ENCODE measurements at places on chromosomes 7 and 10.

- DNase-seq = no peak
Observed at GRCh38 chr7:142891490-142892082, 6.0 kb upstream of the TRPV6 start.

- DNase-seq = no peak
Observed at GRCh38 chr7:137025469-137026175, 157.2 kb downstream of the CHRM2 start.

DNA sequence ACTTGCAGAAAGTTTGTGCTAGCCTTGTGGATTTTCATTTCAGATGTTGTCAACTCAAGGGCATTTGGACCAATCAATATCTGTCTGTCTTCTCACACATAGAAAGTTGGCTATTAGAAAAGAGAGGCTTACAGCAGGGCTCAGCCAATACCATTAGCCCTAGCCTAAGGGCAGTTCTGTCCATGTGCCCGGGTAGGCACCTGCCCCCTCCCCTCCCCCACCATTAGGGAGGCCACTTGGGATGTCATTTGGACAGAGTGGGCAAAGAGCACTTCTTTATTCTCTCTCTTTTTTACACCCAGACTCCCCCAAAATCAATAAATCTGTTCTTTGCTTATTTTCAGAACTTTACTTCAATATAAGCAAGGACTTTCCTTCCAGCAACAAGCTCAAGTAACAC lies 188.5 kb upstream of the MKI67 start:
- no peak for DNase-seq

DNA sequence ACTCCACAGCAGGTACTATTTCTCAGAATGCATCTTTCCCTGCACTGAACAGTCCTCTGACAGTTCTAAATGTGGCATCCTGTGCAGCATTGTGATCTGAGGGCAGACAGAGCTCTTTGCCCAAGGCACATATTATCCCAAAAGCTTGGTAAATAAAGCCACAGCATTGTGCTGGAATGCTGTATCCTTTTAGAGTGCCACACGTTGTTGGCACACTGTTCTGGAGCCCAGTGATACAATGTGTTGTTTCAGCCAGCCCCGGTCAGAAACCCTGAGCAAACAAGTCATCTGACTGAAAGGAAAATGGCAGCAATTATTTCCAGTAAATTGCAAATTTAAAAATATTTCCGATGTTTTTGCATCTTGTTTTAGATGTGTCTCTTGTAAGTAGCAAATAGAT lies 45.4 kb downstream of the NAMPT start:
- no peak for DNase-seq

DNA sequence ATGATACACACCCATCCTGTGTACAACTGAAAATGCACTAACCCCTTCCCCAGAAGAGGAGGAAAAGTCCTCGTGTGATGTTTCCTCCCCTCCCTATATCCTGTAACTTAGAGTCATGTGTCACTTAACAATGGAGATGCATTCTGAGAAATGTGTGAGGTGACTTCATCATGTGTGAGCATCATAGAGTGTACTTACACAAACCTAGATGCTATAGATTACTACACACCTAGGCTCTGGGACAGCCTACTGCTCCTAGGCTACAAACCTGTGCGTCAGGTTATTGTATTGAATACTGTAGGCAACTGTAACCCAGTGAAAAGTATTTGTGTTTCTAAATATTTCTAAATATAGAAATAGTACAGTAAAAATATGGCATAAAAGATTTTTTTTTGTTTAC lies 98.6 kb upstream of the FAM180A start:
- DNase-seq = no peak

- DNase-seq = no peak
Observed at GRCh38 chr10:44419790-44420549, 35.1 kb upstream of the CXCL12 start.

DNA sequence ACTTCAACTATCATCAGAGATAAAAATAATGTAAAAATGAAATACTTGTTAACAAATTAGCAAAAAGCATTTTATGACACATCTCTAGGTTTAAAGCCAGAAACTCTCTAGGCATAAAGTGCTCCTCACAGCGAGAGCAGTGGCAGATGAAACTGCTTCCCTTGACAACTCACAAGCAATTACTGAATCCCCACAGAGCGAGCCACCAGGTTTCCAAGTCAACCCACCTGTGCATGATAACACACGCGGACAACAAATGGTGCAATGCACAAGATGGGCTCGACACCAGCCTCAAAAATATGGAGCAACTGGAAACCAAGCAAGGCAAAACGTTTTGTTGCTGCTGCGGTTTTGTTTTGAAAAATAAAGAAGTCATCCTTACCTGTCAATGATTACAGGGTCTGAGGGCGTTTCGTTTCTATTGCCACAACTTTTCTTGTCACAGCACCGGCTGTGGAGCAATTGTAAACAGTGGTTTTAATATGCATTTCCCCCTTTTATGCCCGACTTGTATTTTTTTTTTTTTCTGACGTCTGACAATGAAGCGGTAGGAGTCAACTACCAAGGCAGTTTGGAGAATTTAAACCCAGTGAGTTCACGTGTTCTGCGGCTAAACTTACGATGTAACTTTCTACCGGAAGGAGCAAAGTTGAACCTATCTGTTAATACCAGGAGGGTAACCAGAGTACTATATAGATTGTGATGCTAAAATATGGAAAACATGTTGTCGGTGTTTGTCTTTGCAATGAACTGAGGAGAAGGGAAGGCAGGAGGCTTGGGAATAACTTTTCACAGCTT lies 7.0 kb downstream of the EBF3 start:
- no peak for DNase-seq

DNA sequence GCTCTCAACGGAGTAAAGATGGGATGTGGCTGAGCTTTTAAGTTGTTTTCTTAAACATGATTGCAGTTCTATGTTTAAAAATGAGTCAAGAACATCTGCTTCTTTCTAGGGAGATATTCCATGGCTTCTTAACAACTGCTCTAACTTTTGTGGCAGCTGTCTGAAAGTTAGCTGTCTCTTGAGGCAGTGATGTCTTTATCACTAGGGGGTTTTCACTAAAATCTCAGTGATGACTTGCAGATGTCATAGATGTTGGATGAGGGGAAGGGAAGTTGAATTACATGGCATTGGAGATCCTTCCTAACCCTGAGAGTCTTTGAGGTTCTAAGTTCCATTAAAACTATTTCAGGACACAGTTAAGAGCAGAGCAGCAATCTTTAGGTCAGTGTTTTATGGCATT lies 43.5 kb downstream of the PRKG1 start:
- DNase-seq = no peak

DNA sequence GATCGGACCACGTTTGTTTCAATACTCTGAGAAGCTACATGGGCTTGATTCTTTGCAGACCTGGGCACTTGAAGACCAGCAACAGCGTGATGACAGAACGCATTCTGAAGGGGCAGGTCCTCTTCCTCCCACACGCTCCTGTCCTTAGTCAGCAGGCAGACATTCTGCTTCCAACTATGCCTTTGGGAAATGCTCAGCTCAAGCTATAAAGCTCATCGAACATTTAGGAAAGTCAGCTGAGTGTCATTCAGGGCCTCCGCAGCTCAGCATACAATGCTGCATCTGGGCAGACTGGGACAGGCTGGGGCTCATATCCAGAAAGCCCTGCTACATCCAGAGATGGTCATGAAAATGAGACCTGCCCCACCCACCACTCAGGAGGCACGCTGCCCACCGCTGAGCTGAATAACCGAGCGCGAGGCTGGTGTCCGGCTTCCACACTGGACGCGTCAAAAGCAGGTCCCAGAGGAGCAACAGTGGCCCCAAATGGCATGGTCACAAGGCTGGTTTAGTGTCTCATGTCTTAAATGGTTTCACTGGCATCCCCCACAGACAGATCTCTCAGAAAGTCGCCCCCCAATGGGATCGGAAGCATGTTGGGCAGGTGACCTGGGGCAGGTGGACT lies 274.0 kb downstream of the DNAJB6 start:
- DNase-seq = no peak

Measured in stimulated activated CD8-positive, alpha-beta memory T cell treated with anti-CD3 and anti-CD28 coated beads, Interleukin-7, amount 100 ng/mL, for 1 hour (primary cell).